ENCODE measurements at places on chromosomes 2 and 18.

GRCh38 chr2:120571015-120571728 lies 164.5 kb upstream of the GLI2 start:
- DNase-seq = no peak

GRCh38 chr2:189134485-189134884 lies 45.1 kb downstream of the COL5A2 start:
- DNase-seq = no peak

DNA sequence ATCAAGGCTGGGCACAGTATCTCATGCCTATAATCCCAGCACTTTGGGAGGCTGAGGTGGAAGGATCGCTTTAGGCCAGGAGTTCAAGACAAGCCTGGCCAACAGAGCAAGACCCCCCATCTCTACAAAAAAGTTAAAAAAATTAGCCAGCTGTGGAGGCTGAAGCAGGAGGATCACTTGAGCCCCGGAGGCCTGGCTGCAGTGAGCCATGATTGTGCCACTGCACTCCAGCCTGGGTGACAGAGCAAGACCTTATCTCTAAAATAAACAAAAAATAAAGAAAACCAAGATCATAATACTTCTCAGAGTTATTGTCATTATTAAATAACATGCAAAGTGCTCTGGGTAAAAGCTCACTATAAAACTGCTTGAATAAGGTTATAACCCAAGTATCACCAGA lies 14.9 kb downstream of the IL1RN start:
- no peak for DNase-seq

DNA sequence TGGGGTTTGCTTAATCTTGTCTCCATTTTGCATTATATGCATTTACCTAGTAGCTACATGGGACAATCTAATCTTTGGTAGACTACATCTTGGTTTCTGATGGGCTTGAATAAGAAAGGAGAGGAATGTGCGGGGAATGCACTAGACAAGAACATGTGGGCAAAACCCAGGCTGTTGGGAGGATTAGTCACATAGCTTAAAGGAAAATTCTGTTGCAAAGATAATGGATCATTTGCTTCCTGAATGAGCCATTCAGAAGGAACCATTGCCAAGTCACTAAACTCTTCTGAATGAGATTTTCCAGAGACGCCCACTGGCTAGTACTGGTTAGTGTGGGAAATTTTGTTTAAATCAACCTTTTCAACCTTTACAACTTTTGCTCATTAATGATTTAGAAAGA lies 84.8 kb downstream of the OSBPL6 start:
- DNase-seq = no peak

DNA sequence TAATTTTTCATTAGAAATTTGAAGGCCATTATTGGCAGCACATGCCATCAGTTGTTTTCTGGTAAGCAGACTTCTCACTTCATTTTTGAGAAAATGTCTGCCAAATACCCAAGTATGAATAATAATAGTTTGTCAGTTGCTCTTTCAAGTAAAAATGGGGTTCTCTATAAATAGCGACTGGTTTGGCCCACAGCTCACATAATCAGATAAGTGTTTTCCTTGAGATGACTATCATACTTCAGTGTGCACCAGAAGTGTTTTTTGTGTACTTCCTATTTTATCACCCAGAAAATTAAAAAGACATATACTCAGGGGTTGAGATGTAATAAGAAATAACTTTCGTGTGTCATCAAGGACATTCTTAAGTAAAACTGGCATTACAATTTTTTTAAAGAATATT lies 147.1 kb downstream of the PHLPP1 start:
- DNase-seq = no peak

GRCh38 chr2:109129356-109129920 lies 433 bp downstream of the SH3RF3 start:
- no peak for DNase-seq

GRCh38 chr2:10190737-10191532 lies 68.4 kb downstream of the RRM2 start:
- DNase-seq = no peak

- no peak for DNase-seq
Observed at GRCh38 chr2:37650548-37651093, 20.8 kb downstream of the CDC42EP3 start.

DNA sequence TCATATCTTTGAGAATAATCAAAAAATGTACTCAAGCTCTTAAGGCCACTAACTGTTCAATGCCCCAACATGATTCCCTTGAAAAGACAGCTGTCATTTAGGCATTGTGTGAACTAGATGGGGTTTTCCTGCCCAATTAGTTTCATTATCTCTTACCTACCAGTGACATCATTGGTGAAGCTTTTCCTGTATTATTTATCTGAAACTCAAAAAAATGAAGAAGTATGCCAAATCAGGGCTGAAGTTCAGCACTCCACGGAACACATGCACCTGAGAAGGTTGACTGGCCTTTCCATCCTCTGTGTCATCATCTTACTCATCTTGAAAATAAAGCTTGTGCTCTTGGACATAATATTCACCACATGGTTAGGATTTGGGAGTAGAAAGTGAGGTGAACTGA lies 126.4 kb downstream of the TXNL1 start:
- no peak for DNase-seq

GRCh38 chr2:58006256-58006951 lies 40.2 kb upstream of the VRK2 start:
- no peak for DNase-seq

- no peak for DNase-seq
Observed at GRCh38 chr18:9283791-9284190, 50.8 kb upstream of the TWSG1 start.

DNA sequence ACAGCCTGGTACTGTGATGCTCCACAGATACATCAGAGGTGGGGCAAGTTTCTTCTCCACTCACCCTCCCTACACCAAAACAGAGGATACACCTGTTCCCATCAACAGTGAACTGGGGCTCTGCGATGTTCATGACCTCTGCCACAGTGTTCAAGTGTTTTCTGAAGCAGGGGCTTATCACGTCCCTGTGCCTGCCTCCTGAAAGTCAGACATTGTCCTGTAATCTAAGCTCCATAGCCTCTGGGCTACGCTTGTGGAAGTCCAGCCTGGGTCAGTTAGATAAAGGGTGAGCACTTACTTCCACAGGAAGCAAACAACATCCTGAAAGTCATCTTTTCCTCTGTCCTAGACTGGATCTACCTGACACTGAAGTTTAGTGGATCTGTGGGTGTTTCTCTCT lies 20.2 kb upstream of the MRO start:
- no peak for DNase-seq

DNA sequence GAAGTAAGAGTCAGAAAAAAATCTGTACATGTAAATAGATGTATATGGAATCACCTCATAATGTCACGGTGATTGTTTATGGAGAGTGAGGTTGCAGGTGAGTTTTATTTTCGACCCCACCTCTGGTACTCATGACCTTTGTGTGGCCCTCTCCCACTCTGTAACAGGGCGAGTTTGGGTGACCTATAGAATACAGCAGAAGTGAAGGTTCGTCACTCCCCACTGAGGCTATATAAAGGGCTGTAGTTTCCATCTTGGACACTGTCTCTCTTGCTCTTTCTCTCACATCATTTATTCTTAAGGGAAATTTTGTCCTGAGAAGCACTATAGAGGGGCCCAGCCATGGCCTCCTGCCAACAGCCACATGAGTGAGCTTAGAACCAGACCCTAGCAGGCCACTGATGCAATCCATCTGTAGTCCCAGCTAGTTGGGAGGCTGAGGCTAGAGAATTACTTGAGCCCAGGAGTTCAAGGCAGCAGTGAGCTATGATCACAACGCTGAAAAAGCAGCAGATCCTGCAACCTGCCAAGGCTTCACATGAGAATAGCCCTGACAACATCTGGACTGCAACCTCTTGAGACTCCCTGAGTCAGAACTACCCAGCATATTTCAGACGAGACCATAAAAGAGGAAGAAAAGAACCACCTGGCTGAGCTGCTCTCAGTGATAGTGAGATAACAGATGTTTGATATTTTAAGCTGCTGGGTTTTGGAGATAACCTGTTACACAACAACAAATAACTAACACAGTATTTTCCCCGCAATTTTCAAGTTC lies 74.3 kb upstream of the SLC1A4 start:
- no peak for DNase-seq
